NCI-H526 (cell line): ENCODE measurements at places on chromosomes 1 and 21.

DNA sequence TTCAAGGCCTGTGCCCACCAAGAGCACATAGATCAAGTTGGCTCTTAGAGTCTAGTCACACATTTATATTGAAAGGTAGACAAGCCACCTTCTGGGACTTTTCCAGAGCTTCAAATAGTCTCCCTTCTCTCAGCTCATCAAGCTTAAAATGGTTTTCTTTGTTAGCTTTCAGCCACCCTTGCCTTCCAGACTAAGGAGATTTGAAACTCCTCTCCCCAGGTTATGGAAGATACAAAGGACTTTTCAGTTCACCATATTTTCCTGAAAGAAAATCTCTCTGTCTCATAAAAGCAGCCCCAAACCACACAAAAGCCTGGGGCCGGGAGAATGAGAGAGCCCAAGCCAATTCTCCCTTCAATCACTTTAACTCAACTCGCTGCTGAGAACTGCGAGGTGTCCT, 134.1 kb downstream of the ZC3H11B start:
- DNase-seq: no peak

DNA sequence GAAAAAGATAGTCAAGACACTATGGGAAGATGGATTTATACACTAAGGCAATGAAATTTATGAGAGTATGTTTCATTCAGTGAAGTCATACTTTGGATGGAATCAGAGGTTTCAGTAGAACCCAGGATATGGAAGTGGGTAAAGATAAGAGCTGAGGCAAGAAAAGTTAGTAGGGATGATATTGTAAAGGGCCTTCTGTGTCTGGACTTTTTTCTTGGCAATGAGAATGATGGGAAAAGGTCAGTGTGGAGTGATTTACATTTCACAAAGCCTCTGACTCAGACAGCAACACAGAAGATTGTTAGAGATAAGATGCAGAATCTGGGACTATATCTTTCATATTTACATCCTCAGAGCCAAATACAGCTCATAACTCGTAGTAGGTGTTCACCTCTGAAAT, 32.1 kb downstream of the SH3BGR start:
- DNase-seq: no peak

- no peak for DNase-seq
Measured at GRCh38 chr1:155250246-155250632, 5.0 kb downstream of the ENTREP3 start.

DNA sequence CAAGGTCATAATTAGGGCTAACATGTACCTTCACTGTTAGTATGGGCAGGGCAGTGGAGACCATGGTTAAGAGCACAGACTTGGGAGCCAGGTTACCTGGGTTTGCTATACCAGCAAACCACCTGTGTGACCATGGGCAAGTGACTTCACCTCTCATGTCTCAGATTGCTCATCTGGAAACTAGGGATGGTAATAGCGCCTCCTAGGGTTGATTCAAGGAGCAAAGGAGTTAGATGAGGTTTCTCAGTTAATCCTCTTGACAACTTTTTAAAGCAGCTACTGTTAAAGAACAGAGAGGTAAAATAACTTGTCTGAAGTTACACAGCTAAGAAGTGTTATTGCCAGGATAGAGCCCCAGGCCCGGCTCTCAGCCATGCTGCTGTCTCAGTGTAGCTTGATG, 790 bp upstream of the MATN1 start:
- DNase-seq: no peak

DNA sequence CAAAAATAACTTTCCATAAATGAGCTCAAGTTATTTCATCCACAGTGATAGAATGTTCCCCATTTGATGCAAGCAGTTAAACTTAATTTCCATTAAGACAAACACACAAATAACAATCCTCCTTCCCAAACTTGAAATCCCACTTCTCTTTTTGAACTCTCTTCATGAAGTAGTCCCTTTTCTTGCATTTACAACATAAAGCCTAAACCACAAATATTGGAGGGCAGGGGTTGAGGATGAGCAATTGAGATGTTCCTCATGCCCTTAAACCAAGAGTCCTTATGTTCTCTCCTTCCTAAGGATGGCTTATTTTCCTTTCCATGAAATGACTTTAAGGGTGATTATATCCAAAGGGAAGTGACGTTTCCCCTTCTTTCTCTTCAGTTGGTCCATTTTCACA, 228.8 kb downstream of the DISC1 start:
- DNase-seq: no peak
